ENCODE measurements at places on chromosomes 12 and 14.
A peak's percentile ranks its signal among the peaks of the same experiment; 100 is the strongest.

- no peak for DNase-seq
Observed at GRCh38 chr14:56972948-56973347, 162.7 kb upstream of the OTX2 start.

DNA sequence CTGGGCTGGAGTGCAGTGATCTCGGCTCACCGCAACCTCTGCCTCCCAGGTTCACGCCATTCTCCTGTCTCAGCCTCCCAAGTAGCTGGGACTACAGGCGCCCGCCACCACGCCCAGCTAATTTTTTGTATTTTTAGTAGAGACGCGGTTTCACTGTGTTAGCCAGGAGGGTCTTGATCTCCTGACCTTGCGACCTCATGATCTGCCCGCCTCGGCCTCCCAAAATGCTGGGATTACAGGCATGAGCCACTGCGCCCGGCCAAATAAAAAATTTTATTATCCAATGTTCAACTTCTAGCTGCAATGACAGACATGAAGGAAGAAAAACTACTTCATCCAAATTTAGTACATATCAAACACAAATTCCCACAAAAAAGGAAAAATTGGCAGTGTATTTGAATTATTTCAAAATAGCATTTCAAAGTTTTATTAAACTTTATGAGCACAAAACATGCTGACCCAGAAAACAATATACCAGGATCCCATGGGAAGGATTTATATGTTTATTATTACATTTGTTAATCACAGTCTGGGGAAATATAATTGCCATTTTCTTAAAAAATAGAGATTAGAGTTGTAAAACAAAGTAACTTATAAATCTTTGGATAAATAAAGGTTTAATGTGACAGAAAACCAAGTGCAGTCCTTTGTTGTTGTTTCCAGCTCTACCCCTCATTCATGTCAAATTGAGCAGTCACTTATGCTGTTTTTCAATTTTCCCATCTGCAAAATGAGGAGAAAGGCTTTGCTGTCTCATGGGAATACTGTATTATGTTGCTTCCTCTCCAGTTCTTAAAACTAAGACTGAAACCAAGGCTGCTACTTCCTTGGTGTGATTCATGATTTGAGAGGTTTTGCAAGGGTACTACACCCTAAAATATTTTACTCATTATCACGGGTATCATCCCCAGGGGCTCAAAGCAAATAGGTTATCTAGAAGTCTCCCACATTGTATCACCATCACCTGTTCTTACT, 155.2 kb upstream of the AVPR1A start:
- DNase-seq, result no peak

DNA sequence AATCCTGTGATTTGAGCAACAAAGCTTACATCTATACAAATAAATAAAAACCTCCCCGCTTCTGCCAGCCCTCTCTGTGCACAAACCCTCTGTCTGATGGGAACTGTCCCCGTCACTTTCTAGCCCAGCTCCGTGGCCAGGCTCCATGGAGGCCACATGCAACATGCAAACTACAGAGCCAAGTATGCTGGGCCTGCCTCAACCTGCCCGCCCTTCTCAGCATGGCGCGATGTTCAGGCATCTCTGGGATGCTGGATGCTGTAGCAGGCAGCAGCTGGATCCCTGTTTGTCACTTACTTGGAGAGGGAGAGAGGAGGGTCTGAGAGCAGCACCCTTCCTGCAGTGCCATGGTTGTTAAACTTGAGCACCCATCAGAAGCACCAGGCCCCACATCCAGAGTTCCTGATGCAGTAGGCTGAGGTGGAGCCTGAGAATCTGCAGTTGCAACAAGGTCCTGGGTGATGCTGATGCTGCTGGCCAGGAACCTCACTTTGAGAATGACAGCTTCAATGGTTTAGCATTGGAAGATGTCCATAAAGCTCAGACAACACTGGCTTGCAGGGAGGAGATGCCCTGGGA, 32.4 kb downstream of the CLMN start:
- DNase-seq, result peak; percentile 39

GRCh38 chr12:122501489-122501989, 807 bp upstream of the ZCCHC8 start:
- no peak for DNase-seq

DNA sequence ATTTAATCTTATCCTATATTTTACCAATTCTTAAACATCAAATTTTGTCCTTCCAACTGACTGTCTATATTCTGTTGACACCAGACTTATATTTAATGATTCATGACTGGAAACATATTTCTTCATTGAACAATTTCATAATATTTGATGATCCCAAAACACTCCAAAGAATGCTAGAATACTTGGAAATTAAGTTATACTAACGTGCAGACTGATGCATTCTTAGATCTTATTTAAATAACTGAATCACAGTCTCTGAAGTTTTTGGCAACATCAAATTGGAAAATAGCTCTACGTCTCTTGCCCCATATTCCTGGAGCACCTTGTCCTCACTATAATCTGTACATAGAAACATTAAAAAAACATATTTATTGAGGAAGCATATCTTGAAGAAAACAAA, 127.4 kb downstream of the HMGA2 start:
- DNase-seq, result no peak

DNA sequence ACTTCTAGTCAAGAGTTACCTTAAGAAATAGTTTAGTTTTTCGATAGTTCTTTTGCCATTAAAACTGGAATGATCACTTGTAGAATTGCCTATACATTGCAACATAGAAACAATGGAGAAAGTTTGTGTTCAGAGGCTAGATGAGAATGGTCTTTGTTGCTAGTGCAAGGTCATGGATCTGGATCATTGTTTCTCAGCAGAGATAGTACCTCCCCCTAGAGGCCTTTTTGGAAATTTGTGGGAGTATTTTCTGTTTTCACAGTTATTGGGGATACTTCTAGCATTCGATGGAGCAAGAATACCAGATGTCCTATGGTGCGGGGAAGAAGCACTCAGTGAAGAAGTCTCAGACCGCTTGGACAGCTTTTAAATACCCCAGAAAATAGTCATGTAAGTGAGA, 138.8 kb upstream of the HMGA2 start:
- no peak for DNase-seq

- DNase-seq, result no peak
Observed at GRCh38 chr14:67357186-67357968, 2.2 kb downstream of the ATP6V1D start.

- no peak for DNase-seq
Observed at GRCh38 chr14:75831952-75832351, 149.8 kb downstream of the TGFB3 start.
